CD4-positive, alpha-beta T cell treated with Interleukin-1 beta for 1 hour (primary cell): ENCODE measurements at places on chromosomes 7 and 10.

DNA sequence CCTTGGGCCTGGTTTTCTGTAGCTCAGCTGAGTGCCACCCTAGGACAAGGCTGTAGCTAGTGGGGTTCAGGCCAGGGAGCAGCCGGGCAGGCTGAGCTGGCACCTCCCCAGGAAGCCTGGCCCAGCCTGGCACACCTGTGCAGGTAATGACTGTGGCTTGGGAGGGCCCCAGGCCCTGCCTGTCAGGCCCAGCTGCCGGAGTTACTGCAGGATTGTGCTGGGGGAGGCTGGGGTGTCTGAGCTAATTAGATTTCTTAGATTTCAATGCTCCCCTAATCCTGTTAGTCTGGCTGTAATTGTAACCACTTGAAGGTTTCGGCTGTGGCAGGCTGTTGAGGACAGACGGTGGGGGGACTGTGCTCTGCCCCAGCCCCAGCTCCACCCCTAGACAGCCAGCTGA is 6.0 kb downstream of the ZMIZ1 start:
- no peak for DNase-seq

GRCh38 chr10:36421992-36422391 is 703.4 kb upstream of the ANKRD30A start:
- no peak for DNase-seq

DNA sequence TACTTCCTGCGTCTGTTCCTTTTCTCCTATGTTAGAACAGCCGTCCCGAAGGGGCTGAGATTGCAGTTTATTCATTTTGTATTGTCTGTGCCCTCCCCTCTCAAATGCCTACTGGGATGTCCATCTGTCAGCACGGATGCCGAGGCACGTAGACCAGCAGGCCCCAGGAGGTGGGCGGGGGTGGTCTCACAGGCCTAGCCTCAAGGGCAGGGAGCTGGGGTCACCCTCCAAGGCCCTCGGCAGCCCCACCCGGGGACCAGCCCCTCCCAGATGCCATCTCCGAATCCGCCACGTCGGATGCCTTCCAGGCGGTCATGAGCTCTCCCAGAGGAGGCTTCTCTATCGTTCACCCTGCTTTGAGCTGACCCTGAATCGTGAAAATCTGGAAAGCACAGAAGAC is 59.7 kb downstream of the ELFN1 start:
- no peak for DNase-seq

DNA sequence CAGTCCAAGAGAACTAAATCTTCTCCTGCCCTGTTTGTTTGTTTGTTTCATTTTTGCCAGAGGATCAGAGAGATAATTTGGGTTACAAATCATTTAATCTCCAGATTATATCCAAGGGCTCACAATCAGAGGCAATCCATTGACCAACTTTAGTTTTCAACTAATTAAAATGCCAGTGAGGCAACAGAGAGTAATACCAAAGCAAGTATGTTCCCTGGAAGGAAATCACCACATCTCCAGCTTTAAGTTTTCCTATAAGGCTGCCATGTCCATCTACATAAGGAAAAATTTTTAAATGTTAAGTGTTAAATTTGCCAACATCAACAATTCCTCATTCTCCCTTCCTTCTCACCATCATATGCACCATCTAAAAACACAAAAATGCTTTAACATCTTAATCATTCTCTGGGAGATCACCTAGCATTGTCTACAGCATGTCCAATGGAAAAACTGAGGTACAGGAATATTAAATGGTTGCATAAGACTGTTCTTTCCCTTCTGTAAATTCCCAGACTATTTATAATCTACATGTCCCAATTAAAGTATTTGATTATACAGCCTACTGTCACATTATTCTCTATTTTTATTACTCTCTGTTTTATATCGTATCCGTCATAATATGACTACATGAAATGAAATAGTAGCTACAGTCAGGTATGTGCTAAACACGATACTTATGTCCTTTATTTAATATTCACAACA is 14.1 kb downstream of the USP54 start:
- DNase-seq: no peak

- DNase-seq: no peak
Measured at GRCh38 chr10:8437896-8438295, 383.4 kb downstream of the GATA3 start.

DNA sequence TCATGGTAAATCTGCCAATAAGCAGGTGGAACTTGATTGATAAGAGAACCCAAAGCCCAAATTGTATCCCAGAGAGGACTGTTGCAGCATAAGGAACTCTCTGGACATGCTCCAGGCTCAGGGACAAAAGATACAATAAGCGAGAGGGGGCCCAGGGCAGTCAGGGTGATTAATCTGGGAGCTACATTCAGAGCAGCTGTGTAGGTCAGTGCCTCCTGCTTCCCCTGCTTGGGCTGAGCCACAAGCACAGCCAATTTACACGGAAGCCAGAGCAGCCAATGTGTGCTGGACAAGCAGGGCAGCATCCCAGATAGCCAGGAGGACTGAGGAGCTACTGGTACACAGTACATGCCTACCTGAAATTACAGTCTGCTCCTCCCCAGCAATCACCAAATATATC is 24.2 kb downstream of the MYPN start:
- no peak for DNase-seq

GRCh38 chr7:13748998-13749397 is 240.5 kb downstream of the ETV1 start:
- no peak for DNase-seq

GRCh38 chr7:18706670-18707069 is 211.1 kb downstream of the HDAC9 start:
- DNase-seq: no peak

- DNase-seq: no peak
Measured at GRCh38 chr10:104899779-104900178, 258.7 kb downstream of the SORCS3 start.

DNA sequence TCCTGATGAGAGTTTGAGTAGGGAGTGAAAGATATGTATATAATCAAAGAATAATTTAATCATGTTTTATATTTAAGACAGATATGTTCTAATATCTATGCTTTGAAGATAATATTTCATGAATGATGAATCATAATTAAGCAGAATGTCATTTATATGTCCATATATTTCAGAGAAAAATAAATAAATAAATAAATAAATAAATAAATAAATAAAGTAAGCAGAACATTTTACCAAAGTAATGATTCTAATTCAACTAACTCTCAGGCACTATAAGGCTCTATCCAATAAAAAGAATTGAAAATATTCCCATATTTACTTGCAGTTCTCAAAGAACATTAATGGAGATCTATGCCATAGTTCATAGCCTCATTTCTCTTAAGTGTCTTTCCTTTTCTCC is 36.0 kb downstream of the AGR3 start:
- DNase-seq: no peak

DNA sequence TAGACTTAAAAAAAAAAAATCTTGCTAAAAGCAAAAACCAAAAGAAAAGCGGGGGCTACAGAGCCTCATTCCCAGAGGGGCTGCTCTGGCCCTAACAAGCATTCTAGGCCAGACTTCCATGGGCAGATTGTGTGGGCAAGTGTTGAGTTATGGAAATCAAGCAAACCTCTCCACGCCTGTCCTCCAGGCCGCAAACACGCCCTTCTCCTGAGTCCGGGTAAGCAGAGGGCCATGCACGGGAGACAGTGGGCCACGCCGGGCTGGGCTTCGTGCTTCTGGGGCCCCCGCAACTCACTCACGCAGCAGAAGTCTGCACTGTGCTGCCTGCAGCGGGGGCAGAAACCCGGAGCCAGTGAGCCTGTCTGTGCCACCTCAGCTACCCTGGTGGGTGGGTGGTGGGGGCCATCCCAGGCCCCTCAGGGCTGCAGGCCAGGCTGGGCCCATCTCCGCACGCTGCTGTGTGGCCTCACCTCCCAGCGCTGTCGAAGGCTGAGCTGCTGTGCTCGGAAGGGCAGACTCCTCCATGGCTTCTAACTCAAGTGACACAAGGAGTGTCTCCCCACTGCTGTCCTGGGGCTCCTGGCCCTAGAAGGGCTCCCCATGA is 125.6 kb downstream of the FAM53B start:
- DNase-seq: no peak

DNA sequence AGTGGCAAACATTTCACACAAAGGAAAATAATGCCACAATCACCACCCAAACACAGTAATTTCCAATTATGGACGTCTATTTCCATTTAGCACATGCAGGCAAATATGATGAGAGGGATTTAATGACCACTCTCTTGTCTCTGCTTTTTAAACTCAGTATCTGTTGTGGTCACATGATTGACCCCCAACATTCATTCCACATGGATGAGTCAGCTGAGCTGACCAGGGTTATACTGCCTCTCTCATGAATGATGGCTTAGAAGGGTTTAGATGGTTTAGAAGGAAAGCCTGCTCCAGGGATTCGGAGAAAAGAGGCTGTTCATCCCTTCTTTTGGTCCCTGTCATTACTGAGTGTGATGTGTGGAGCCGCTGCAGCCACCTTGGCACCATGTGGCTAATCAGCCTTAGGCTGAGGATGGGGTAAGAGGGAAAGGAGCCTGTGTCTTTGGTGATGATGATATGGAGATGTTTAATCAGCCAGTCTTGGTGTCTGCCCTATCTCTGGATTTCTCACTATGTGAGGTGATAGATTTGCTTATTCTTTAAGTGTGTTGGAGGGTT is 38.2 kb upstream of the JAKMIP3 start:
- no peak for DNase-seq

DNA sequence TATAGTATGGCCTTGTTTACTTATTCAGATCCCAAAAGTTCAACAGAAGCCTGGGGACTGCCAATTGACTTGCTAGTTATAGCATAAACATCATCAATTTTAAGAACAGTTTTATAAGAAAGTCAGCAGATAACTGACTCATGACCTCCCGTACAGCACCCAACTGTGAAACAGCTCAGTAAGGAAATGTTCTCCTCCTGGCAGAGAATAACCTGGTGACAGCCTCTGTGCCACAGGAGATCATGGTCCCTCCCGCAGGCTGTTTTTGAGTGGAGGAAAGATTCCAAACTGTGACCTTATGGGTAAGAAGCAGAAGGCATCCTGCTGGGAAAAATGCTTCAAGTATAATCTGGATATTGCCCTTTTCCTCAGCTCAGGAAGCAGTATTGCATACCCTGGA is 182.5 kb downstream of the SEMA3D start:
- no peak for DNase-seq

DNA sequence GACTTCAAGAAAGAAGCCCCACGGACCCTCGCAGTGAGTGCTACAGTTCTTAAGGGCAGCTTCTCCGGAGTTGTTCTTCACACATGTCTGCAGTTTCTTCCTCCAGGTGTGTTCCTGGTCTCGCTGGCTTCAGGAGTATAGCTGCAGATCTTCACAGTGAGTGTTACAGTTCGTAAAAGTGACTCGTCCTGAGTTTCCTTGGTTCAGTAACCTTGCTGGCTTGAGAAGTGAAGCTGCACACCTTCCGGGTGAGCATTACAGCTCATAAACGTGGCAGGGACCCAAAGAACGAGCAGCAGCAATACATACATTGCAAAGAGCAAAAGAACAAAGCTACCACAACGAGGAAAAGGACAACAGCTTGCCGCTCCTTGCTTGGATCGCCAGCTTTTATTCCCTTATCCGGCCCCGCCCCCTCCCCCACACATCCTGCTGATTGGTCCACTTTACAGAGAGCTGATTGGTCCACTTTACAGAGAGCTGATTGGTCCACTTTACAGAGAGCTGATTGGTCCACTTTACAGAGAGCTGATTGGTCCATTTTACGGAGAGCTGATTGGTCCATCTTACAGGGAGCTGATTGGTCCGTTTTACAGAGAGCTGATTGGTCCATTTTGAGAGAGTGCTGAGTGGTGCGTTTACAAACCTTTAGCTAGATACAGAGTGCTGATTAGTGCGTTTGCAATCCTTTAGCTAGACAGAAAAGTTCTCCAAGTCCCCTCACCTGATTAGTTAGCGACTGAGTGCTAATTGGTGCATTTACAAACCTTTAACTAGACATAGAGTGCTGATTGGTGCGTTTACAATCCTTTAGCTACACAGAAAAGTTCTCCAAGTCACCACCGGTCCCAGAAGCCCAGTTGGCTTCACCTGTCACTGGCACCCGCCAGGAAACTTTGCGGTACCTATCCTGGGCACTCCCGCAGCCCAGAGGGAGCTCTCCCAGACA is 165.3 kb downstream of the AGMO start:
- DNase-seq: no peak

- no peak for DNase-seq
Measured at GRCh38 chr7:112929421-112929820, 139.2 kb upstream of the TMEM168 start.

- no peak for DNase-seq
Measured at GRCh38 chr10:119288574-119289001, 81.2 kb downstream of the GRK5 start.

DNA sequence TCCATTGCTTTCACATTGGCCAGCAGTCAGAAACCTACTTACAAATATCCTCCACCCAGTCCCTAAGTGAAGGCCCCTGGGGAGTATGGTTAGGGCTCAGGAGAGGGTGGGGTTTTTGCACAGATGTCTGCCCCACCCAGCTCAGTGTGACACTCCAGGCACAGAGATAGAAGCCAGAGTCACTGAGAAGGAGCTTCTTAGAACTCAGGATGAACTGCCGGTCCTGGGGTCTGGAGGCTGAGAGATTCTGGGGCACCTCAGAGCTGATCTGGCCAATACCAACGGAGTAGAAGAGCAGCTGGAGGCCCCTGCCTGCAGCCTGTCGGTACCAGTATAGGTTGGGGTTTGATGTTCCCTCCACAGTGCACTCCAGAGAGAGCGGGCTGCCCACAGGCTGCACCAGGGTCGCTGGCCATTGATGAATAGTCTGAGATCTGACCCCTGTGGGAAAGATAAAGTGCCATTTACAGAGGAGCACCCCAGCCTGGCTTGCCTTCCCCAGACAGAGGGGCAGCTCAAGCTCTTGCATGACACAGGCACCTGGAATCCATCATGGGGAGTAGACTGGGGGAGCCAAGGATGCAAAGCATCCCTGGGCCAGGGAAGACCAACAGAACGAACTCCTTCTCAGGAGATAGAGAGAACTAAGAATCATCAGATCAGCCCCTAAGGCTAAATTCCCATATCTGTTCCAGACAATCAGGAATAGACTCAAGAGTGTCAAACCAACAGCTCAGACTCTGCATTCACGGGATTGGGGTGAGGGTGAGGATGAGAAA is 41.9 kb downstream of the PRSS2 start:
- DNase-seq: no peak

GRCh38 chr7:74093671-74094223 is 10.1 kb downstream of the LIMK1 start:
- DNase-seq: no peak

DNA sequence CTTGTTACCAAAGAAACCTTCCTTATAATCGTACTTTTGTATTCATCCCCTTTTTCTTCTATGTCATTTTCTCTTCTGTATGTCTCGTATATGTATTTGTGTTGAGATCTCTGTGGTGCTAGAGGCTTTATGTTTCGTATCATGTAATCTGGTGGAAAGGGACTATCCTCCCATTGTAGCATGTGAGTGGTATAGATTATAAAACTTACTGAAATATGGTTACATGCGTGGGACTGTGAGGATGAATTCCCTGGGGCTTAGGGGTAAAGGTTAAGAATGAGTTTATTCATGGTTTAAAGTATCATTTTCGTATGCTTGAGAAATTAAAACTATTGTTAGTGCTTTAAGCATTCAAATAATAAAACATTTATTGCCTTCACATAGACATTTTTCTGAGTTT is 141.9 kb downstream of the ANKRD7 start:
- no peak for DNase-seq
